Stimulated activated CD4-positive, alpha-beta T cell treated with anti-CD3 and anti-CD28 coated beads, Interleukin-1b, Interleukin-23, amount 100 ng/mL, for 1 hour (primary cell): ENCODE measurements at places on chromosomes 7 and 10.

DNA sequence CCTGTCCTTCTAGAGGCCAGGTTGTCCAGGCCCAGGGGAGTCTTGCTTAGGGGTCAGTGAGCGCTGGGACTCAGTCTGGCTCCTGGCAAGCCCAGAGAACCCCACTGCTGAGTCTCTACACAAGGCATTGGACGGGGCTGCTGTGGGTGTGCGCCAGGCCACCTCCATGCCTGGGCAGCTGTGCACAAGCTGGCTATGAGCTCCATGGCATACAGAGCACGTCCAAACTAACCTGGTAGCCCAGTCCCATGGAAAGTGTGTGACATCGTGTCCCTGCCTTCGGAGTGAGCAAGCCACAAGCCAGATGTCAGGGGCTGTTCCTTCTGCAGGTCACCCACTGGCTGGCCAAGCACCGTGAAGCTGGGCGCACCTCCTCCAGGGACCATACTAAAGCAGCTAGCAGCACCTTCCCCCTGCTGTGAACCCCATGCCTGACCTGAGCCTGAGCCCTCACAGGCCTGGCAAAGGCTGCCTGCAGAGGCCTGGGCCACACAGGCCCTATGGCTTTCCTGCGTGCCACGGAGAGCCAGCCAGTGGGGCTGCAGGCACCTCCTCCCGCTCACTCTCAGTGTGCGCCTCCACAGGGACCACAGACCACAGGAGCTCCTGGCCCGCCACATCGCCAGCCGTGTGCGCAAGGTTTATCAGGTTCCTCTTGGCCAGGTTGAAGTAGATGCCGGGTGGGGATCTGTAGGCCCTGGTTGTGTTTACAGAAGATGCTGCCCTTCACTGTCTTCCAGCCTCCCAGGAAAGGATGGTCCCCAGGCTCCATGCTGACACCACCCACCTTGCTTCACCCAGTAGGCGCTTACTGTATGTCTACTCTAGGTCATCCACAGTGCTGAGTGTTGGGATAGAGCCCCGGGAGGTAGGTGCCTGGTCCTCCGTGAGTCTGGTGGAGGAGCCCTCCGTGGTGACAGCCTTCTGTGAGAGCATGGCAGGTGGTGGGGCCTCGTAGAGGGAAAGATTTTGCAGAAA is 219.7 kb downstream of the EBF3 start:
- DNase-seq: no peak

- DNase-seq: no peak
Measured at GRCh38 chr10:20303453-20304152, 487.4 kb downstream of the PLXDC2 start.

GRCh38 chr7:2018569-2019460 is 213.9 kb downstream of the MAD1L1 start:
- DNase-seq: no peak

DNA sequence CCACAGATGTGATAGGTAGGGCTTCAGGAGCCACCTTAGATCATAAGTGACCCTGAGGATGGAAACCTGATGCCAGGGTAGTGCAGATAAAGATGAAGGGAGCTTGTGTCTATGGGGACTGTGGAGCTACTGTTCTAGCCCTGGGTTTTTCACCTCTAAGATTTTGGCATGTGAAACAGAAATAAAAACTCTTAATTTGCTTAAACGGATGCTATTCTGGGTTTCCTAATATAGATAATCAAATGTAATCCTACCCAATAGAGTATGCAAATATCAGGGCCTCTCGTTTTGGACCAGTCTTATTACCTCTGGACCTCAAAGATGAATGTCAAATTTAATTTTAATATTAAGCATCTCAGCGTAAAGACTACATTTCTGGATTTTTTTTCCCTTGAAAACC is 49.3 kb downstream of the ABCB4 start:
- no peak for DNase-seq

DNA sequence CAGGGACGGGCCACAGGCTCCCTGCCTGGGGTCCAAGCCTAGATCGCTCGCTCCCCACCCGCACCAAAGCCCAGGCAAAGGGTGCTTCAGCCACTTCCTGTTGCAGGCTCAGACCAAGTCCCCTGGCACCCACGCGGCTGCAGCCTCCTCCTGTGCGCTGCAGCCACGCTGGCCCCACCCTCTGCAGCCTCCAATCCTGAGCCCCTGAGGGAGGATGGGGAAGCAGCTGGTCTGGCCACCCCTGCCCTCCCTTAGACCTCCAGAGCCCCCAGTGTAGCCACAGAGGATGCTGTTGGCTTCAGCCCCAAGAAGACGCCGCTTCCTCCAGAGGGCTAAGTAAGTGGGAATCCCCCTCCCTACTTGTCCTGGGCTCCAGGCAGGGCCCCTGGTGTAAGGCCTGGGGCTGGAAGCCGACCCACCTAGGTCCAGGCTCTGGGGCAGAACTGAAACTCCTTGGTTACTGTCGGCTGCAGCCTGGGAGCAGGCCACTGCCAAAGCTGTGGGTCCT is 9.4 kb downstream of the LIMK1 start:
- DNase-seq: no peak

GRCh38 chr7:128792471-128793180 is 858 bp downstream of the CCDC136 start:
- DNase-seq: no peak

DNA sequence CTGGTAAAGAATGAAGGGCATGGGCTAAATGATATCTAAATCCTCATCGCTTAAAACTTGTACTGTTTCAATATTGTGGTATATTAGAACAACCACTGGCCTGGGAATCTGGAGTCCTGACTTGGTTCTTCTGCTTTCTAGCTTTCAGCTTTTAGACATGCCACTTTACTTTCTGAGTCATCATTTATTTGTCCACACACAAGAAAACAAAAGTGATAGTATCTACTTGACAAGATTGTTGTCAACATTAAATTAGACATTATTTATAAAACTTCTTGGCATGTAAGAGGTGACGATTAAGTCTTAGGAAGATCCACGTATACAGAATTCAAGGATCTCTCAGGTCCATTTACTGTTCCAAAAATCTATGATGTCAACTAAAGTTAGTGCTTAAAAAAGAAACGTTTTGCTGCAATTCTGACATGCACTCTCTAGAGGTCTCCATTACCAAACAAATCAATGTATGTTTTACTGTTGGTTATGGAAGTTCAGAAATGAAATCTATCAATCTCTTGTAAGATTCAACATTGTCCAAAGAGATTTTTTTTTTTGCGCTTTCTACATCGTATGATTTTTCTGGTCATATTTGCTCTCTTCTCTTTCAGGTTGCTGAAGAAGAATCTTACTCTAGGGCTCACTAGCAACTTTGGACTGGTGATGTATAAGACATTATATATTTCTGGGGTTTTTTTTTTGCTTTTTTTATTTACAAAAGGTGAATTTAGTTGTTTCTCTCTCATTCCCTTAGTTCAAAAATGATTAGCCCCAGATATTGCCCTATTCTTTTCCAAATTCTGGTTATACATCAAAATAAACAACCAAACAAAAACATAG is 53.6 kb upstream of the DYNC1I1 start:
- DNase-seq: no peak

- DNase-seq: no peak
Measured at GRCh38 chr10:17415046-17415658, 39.2 kb downstream of the ST8SIA6 start.

DNA sequence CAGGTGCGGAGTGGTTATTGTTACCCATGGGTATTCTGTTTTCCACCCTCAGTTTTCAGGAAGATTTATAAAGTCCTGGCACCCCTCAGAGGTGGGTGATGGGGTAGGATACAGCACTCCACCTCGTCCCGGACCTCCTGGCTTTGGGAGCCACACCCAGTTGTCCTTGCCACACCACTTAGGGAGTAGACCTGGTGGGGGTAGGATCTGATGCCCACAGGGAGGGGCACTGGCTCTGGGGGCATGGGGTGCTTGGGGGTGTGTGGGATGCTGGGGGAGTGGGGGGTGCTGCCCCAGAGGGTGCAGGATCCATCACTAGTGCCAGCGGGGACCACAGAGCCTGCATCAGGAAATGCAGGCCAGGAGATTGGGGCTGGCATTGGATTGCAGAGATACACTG is 4.5 kb downstream of the ZNF511 start:
- DNase-seq: no peak

DNA sequence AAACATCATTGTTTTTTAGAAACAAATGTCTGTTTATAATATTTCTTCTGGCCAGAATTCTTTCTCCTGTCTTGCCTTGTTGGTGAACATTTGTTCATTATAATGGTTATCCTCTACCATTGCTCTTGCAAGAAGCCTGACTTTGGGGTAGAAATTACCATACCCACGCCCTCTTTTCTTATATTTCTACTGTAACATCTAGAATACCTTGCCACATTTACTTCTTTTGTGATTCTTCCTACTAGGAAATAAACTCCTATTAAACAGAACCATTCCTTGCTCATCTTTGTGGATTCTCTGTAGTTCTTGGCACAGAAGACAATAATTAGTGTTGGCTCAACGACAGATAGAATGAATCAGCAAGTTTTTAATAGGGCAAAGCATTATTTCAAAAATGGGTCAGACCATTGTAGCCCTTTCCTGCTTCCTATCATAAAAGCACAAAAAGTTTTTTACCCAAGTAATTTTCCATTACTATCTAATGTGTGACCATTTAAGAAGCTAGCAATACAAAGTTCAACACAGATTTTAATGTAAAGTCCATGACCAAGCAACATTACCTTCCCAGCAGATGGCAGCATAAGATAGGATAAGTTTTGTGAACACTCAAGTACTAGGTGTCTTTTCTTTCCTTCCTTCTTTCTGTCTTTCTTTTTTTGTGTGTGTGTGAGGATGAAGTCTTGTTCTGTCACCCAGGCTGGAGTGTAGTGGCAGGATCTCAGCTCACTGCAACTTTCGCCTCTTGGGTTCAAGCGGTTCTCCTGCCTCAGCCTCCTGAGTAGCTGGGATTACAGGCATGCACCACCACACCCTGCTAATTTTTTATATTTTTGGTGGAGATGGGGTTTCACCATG is 270.4 kb downstream of the HGF start:
- DNase-seq: no peak

DNA sequence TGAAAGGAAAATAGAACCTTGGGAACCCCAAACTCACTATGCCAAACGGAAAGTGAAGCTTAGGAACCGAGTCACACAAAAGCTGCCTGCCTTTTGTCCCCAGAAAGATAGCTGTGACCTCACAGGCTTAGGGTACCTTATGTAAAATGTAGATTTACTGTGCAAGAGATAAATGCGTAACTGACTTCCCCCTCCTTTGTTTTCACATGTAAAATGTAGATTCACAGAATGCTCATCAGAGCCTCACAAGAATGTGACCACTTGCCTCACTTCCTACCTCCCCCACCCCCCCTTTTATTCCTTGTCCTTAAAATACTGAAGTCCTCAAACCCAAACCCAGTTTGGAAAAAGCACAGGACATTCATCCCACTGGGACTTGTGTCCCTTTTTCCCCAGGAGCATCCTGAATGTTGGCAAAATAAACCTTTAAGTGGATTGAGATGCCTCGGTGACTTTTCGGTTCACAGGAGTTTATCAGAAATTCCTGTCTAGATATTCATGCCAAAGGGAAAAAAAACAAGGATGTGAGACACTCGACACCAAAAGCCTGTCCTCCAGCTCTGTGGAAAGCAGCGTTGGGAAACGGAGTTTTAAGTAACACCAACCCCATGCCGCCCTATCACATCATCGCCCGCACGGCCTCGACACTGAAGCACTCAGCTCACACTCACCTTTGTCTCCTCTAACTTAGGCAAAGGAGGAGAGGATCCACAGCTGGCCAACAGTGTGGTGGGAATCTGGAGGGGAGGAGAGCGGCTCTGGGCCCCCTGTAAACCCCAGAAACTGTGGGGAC is 45.9 kb downstream of the SVIL start:
- DNase-seq: no peak

DNA sequence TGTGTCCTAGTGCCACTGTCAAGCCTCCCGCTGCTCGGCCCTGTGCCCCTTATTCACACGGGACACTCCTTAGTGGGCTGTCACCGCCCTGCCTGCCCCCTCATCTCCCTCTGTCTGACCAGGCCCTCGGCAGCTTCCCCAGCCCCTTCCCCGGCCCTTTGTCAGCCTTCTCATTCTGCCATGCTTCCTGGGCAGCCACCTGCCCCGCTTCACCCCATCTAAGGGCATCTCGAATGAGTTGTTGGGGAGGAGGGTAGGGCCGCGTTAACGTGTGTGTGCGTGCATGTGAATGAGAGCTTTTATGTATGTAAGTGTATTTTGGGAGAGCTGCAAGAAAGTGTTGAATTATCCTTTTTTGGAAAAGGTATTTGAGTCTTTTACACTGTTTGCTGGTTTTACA is 49.7 kb downstream of the GTF2I start:
- DNase-seq: no peak

DNA sequence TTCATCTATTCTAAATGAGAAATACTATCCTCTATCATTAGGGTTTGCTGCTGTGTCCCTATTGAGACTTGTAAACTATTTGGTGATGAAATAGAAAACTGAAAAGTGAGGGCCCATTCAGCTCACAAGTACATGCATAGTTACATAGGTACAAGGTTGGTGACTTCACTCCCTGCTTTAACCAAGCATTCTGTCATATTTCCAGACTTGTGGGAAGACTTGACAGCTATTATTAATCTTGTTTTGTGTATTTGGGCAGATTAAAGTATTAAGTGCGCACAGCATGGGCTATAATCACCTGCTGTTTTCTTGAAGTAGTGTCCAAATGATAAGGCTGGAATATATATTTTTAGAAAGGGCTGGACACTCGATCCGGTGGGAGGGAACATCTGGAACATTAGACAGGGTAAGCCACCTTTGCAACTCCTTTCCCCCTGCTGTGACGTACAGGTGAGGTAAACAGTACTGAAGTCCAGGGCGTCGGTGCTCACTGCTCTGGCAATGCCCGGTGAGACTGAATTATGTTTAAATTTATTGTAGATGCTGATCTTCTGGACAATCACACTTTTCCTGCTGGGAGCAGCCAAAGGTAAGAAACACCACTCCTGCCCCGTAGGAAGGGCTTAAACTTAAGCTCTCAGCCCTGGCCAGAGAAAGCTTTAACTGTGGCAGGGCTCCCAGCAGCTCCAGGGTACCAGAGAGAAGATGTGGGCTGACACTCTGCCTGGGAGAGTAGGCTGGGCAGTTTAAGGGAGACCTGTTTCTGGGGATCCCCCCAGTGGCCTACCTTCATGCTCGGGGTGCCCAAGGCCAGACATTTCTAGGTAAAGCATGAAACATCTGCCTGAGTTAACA is at the start of gene PNLIPRP1:
Gene PNLIPRP1 (plus strand): TSS at position 370 of the 855 bp plus-strand sequence. CDS start 171 bp downstream, at position 541.
- DNase-seq: no peak

GRCh38 chr7:75617634-75618234 is 121.0 kb downstream of the HIP1 start:
- no peak for DNase-seq

DNA sequence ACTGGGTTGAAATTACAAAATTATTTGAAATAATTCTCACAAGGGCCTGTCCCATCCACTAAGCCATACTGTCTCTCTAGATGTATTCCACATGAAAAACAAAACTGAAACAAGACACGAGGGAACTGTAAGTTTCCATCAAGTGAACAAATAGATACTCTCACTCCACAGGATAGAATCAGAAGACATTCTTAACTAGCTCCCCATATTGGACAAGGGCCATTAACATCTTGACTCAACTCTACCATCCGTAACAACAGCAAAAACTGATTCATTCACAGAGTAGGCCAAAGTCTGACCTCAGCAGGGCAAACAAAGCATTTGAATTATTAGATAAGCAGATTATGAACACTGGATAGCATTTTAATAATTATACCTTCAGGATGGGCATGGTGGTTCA is 29.1 kb downstream of the UBE2H start:
- DNase-seq: no peak
